NCI-H226 (cell line): ENCODE measurements at places on chromosomes 12 and 14.

DNA sequence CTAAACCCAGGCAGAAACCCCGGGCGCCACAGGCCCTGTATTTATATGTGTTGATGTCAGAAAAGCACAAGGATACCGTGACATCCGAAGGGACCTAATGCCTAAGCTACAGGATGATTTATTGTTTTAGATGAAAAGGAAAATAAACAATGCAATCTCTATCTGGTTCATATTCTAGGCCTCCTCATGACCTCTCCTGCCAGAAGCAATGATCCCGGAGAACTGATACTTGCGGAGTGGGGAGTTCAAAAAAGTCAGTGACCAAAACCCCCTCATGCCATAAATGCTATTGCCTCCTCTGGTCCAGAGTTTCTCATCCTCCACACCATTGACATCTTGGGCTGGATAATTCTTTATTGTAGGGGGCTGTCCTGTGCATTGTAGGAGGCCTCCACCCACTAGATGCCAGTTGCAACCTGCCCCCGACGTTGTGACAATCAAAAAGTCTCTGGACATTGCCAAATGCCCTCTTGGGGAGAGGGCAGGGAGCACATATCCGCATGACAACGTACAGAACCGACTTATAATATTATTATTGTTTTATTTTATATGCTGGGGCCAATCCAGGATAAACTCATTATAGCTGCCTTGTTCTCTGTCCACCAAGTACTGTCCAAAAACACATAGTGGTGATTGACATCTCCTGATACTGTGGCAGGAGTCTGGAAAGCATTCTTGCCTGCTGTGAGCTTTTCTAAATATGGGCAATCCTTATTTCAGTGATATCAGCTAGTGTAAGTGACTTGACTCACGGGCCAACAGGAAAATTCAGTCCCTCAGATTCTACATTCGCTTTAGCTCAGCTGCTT lies 1.1 kb upstream of the CSRP2 start:
- no peak for DNase-seq

- no peak for DNase-seq
Measured at GRCh38 chr12:24664161-24664880, 284.6 kb downstream of the BCAT1 start.

- DNase-seq, result no peak
Measured at GRCh38 chr14:33774723-33775470, 176.0 kb downstream of the EGLN3 start.

- DNase-seq, result no peak
Measured at GRCh38 chr12:74105434-74105833, 432.2 kb upstream of the ATXN7L3B start.

- DNase-seq, result no peak
Measured at GRCh38 chr12:93430280-93430679, 11.5 kb downstream of the UBE2N start.

DNA sequence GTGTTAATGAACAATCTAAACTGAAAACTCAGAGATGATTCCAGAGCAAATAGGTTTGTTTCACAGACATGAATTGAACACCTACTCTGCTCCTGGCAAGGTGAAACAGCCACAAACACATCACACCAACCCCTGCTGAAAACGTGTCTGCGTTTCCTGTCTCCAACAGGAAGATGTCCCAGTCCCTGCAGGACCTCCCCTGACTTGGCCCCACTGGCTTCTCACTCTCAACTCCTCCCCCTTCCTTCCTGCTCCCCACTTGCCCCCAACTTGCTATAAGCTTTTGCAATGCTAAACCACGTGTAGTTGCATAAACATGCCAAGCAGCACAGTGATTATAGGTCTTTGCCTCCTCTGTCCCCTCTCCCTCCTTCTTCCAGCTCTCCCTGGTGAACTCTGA lies 567.6 kb downstream of the BCL11B start:
- DNase-seq, result no peak

DNA sequence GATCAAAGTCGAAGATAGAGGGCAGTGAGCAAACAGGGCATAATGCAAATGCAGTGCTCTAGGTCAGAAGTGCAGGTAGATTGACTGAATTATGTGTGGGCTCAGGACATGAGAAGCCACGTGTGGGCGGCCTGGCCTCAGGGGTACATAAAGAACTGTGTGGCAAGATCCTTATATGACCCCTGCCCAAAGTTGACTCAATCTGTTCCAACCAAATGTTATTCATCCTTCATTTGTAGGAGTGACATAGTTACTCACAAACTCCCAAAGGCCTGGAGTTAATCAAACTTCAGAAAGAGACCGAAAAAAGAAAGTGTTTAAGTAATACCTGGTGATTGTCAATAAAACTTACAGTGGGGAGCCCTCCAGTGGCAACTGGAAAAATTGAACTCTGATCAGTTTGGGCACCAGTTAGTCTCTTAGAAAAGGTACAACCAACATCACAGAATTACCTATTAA lies 150.4 kb upstream of the FAR2 start:
- DNase-seq, result no peak

DNA sequence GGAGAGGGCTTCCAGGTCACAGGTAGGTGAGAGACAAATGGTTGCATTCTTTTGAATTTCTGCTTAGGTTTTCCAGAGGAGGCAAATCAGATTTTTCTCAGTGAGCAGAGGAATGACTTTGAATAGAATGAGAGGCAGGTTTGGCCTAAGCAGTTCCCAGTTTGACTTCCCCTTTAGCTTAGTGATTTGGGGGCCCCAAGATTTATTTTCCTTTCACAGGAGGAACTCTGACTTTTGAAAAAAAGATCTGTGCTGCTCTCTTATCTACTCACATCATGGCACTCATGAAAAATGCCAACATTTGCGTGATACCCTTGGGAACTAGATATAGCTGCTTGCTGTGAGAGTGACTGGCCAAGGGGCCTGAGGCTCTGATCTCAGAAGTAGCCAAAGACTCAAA lies 58.0 kb upstream of the EVL start:
- no peak for DNase-seq

DNA sequence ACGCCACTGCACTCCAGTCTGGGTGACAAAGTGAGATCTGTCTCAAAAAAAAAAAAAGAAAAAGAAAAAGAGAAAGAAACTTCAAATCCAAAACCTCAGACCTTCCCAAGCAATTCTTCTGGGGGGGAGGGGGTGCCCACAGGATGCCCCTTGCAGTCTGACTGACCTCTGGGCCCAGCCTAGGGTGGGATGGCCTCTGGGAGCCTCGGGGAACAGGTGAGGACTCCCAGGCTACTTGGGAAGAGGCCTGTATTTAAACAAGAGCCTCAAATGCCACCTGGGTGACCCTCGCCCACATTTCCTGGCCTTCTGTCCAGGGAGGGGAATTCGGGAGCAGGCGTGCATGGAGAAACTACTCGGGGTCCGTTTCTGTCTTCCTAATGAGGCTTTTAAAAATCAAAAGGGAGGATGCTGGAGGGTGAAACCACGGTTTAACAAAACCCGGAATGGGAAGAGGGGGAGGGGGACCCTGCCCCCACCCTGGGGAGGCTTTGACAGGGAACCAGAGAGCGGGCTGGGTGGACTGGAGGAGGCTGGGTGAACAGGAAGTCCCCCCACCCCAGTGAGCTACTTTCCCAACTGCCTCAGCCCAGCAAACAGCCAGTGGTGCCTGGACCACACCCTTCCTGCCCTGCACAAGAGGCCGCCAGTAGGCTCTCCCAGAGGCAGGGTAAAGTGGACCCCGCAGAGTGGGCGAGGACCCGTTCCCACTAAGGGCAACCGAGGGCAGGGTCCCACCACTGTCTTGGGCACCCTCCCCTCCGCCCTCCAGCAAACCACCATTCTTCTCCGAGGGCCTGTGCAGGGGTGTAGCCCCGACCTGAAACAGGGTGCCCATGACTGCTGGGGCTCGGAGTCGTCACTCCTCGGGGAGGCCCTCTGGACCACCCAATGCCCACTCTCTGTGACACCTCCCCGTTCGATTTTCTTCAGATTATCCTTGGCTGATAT lies 1.5 kb upstream of the FBRSL1 start:
- DNase-seq, result no peak

GRCh38 chr12:71731439-71732356 lies 23.0 kb upstream of the RAB21 start:
- peak; percentile 98 for DNase-seq

DNA sequence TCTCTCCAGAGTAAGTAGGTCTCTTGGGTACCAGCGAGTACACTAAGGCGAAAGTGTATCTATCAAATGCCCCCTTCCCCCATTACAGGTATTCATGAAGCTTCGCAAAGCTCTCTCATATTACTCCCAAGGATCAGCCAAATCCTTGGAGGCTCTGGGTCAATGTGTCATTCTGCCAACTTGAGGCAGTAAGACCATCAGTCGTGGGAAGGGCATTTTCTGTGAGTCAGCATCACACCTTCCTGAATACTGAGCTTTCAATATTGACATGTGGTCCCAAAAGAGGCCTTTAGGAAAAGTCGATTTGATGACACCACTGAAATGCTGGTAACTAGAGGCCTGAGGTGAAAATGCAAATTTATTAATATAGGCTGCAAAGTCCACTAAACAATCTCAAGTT lies 323.9 kb downstream of the LRIG3 start:
- peak; percentile 45 for DNase-seq

DNA sequence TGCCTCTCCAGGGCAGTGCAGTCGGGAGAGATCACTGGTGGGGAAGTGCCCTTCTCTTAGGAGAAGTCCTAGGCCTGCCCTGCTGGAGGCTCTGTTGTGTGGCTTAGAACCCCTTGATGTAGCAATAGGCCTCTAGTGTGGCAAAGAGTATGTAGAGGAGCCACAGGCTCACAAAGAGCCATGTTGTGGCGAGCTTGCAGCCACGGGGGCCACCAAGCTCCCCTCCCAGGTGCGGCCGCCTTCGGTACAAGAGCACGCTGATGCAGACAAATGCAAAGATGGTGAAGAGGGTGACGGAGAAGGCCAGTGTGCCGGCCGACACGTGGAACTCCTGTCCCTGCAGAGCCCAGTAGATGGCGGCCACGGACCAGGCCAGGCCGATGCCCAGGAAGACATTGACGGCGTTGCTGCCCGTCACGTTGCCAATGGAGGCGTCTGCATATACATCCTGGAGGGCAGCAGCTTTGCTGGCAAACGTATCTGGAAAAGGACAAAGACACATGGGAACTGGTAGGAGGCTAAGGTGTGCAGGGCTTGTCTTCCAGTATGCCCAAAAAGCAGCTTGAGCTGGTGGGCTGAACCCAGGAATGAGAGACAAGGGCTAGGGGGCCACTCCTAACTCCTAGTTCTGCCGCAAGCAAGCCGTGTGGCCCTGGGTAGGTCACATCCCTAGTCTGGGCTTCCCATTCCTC lies 142.8 kb downstream of the SLC8A3 start:
- peak; percentile 47 for DNase-seq

- DNase-seq, result no peak
Measured at GRCh38 chr14:48096897-48097296, 421.5 kb upstream of the MDGA2 start.

- DNase-seq, result no peak
Measured at GRCh38 chr12:104131609-104132008, 6.4 kb downstream of the NFYB start.

DNA sequence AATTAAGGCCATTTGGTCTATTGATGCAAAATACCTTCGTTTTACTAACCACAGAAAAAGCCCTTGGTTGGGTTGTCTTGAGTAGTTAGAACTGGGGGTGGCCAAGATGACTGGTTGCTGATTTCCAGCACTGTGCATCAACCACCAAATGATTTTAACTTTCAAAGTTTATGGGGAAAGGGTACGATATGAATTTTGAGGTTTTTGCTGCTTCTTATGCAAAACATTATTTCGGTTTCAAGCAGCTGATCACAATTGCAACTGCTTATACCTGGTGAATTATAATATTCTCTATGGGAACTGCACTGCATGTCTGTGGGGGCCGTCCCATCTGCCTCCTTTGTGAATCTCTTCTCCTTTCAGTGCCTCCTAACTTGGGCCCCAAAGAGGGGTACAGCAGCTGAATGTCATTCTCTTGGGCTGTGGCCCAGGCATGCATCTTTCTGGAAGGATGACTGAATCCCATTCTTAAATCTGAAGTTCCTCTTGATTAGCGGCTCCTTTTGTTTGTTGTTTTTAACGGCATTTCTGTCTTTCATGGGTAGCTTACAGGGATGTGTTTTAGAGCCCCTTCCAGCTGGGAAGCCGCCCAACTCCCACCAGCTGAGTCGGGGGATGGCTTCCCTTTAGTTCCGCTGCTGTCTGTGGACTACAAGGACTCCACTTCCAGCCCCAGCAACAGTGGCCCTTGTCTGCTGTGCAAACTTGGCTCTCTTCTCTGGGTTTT lies 479.8 kb downstream of the ZFP36L1 start:
- no peak for DNase-seq

DNA sequence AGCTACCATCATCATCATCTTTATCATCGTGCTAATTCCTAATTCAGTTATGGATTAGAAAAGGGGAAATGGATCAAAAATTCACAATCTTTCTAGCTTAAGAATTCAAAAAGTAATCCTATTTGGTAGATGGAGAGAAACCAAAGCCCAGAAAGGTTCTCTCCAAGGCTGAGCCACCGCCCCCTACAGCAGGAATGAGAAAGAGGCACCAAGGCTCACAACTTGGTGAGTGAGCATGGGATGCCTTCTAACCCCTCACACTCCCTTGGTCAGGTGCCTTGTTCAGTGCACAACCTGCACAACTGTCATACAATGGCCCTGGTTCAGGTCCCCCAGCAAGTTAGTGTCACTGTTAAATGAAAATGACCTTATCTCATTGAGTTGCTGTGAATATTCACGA lies 171.5 kb downstream of the ANO2 start:
- no peak for DNase-seq

GRCh38 chr12:24718617-24719016 lies 230.3 kb downstream of the BCAT1 start:
- no peak for DNase-seq

GRCh38 chr12:21502164-21502496 lies 541 bp downstream of the GOLT1B start:
- DNase-seq, result no peak
